Fibroblast of skin of right quadriceps (primary cell): ENCODE measurements at places on chromosomes 7 and 10.
A peak's percentile ranks its signal among the peaks of the same experiment; 100 is the strongest.

GRCh38 chr7:111339006-111339405, 223.3 kb downstream of the IMMP2L start:
- DNase-seq, result no peak

- no peak for DNase-seq
These were observed 54.8 kb downstream of the SEC23IP start for GRCh38 chr10:119947300-119947699.

DNA sequence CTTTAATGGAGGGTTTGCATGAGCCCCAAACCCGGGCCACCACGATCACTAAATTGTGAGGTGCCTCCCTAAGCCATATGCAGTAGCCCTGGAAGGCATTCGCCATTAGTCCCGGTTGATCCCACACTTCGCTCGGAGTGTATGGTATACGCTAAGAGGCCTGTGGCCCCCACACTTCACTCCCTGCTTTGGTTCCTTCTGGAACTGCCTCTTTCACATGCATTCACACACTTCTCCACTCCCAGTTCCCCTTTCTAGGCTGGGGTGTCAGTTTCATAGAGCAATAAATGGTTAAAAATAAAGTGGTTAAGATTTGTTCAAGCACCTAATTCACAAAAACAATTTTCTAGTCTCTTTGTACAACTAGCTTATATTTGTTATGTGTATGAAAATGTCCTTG, 212.1 kb upstream of the KCND2 start:
- DNase-seq, result no peak

GRCh38 chr10:53978301-53978700, 822.7 kb downstream of the PCDH15 start:
- DNase-seq, result no peak

GRCh38 chr10:71334221-71334791, 15.2 kb downstream of the SLC29A3 start:
- DNase-seq, result no peak

DNA sequence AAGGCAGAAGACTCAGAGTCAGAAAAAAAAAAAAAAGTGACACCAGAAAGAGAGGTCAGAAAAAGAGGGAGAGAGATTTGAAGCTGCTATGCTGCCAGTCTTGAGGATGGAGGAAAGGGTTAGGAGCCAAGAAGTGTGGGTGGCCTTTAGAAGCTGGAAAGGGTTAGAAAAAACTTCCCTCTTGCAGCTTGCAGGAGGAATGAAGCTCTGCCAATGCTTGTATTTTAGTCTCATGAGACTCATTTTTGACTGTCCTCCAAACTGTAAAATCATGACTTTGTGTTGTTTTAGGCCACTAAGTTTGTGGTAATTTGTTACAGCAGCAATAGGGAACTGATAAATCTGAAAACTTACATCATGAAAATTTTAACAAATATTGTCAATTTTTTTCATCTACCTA, 127.7 kb upstream of the NOBOX start:
- peak; percentile 10 for DNase-seq

DNA sequence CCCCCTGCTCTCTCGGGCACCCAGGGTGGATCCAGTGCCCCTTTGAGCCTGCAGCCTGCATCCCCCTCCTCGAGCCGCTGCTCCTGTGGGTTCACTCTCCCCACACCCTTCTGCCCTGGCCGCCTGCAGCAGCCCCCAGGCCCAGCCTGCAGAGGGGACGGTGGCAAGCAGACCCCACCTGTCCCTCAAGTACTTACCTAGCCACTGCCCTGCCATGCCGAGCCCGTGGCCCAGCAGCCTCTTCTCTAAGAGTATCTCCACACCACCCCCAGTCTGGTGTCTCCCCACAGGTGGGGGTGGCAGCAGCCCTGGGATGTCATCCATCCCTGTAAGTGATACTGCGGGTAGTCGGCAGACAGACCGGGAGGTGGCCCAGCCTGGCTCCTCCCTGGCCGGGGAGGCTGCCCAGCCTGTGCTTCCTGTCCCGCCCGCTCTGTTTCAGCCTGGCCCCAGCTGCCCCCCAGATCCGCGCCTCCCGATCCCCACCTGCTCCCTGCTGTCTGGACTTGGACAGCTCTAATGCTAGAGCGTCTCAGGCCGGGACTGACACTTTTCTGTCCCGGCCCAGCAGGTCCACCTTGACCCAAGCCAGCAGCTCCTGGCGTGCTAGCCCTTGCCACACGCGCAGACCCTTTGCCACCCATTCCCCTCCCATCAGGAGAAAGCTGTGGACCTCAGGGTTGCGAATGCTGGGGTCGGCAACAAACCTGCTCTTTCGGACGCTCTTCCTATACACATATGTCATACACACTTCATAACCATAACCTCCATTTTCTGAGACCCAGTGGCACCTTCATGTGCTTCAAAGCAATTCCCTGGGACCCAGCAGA, 25.0 kb downstream of the YKT6 start:
- no peak for DNase-seq

- no peak for DNase-seq
These were observed 56.1 kb upstream of the ZNF800 start for GRCh38 chr7:127448566-127448965.

- DNase-seq, result peak; percentile 31
These were observed 23.3 kb upstream of the ZNF282 start for GRCh38 chr7:149171892-149172533.

GRCh38 chr7:149883452-149883861, 9.7 kb downstream of the ATP6V0E2 start:
- peak; percentile 25 for DNase-seq

DNA sequence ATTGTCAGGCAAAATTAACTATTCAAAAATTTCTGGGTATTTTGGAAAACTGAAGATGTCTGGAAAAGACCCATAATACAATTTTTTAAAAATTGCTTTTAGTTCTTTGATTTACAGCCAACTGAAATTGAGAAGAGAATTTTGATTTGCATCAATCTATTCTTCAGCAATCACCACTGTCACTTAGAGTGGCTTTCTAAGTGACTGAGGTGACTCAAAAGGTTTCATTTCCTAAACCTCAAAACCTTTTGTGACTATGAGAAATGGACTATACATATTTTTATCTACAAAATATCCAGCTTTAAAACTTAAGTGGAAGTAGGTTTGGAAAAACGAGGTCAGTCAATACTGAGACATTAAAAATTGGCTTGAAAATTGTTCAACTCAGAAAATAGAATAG, 60.0 kb downstream of the ENO4 start:
- DNase-seq, result no peak

- no peak for DNase-seq
These were observed 161.9 kb downstream of the GRID1 start for GRCh38 chr10:86204421-86205305.

- DNase-seq, result no peak
These were observed 11.2 kb upstream of the JAKMIP3 start for GRCh38 chr10:132054564-132054963.

DNA sequence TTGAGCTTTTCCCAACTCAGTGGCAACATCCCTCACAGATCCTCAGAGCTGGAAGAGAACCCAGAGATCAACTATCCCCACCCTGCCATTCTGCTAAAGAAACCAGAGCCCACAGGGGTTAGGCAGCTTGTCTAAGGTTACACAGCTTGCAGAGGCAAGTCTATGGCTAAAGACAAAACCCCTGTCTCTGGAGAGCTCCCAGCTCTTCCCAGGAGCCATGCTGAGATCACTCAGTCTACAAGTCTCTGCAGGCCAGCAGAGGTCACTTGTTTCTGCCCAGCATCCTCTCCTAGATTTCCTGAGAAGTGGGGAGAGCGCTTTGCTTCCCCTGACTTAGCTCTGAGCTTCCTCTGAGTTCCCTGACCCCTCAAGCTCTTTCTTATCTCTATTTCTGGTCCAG, 28.5 kb upstream of the LOXL4 start:
- no peak for DNase-seq

DNA sequence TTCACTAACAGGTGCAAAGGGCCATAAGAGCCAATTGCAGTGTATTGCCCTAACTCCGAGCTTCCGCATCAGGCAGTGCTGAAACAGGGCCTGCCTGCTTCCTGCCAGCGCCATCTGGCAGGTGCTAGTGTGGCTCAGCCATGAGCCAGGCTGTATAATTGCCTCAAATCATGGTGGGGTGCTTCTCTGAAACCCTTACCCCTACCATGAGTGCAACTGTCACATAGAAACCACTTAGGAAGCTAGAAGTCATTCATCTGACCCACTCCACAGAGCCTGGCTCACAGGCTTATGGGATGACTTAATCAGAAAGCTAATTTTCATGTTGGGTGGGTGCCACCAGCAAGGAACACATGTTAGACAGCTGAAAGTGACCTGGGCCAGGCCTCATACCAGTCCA, 133.3 kb upstream of the LAMB4 start:
- no peak for DNase-seq

- DNase-seq, result no peak
These were observed 53.8 kb upstream of the SLC16A12 start for GRCh38 chr10:89589101-89589720.

GRCh38 chr7:82410461-82410860, 33.1 kb downstream of the CACNA2D1 start:
- DNase-seq, result no peak

DNA sequence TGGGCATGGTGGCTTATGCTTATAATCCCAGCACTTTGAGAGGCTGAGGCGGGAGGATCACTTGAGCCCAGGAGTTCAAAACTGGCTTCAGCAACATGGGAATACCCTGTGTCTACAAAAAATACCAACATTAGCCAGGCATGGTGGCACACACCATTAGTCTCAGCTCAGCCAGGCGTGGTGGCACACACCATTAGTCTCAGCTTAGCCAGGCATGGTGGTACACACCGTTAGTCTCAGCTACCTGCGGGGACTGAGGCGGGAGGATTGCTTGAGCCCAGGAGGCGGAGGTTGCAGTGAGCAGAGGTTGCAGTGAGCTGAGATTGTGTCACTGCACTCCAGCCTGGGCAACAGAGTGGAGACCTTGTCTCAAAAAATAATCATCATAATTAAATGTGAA, 9.0 kb downstream of the LRRC27 start:
- no peak for DNase-seq

- DNase-seq, result peak; percentile 35
These were observed 49.0 kb upstream of the ARHGAP12 start for GRCh38 chr10:31977440-31978155.

DNA sequence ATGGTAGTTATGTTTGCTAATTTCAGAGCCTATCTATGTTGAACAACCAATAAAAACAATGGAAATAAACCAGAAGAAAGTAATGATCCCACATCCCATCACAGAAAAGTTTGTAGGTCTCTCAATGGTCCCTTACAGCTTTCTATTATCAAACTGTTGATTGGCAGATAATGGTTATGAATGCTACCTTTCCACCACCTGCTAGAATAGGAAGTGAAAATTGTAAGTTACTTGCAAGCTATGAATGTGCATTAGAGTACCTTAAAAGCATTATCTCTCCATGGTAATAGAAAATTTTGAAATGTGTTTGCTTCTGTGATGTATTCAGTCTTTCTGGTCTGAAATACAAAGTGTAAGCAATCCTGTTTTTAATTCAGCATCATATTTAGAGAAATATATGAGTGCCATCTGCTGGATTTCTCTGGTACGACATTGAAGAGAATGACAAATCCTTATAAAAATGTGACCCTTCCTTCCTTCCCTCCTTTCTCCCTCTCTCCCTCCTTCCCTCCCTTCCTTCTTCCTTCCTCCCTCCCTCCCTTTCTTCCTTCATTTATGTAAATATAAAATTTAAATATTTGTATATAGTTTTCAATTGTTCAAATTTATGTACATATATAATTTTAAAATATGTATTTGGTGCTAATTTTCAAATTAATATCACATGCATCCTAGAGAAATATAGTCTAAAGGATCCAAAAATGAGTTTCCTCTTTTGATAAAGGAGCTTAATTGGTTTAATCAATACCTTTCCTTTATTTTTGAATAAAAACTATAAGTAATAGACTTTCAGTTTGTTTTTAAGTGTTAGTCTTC, 41.4 kb upstream of the PNLIPRP3 start:
- peak; percentile 31 for DNase-seq
